ENCODE measurements at places on chromosomes 2 and 18.

DNA sequence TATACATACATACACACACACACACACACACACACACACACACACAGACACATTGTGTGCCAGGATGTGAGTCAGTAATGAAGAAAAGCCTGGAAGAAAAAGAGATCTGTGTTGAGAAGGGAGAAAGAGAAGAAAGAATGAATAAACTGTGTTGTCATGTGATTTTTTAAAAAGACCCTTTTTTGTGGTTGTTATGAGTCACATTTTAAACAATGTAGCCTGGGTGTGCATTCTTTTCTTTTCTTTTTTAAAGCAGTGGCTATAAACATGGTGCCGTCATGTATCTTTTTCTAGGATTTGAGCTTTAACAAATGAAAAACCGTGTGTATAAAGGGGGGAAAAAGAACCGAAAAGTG, 87.2 kb downstream of the NRP2 start:
- no peak for DNase-seq

DNA sequence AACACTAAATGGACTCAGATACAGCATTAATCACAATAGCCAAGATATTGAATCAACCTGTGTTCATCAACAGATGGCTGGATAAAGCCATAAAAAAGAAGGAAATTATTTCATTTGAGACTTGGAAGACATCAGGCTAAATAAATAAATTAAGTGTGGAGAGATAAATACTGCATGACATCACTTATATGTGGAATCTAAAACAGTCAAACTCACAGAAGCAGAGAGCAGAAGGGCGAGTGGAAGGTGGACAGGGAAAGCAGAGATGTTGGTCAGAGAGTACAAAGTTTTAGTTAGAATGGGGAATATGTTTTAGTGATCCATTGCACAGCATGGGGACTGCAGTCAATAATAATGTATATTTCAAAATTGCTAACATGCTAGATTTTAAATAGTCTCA, 207.2 kb downstream of the VAPA start:
- no peak for DNase-seq

GRCh38 chr18:23868136-23868785, 146.3 kb upstream of the TTC39C start:
- no peak for DNase-seq

DNA sequence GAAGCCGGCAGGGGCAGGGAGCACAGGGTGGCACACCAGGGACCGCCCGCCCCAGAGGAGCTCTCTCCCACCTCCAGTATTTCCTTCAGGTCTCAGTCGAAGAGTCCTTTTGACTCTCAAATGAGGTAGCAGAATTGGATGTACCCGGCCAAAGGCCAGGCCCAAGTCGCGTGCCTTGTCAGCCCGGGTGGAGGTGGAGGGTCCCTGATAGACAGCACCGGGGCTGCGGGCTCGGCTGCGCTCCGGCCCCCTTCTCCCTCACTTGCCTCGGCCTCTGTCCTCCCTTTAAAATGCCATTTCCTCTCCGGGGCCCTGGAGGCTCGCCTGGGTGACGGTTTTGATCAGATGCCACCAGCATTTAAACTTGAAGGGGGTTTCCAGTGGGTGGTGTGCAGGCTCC, 198.9 kb upstream of the SOX11 start:
- DNase-seq = no peak

DNA sequence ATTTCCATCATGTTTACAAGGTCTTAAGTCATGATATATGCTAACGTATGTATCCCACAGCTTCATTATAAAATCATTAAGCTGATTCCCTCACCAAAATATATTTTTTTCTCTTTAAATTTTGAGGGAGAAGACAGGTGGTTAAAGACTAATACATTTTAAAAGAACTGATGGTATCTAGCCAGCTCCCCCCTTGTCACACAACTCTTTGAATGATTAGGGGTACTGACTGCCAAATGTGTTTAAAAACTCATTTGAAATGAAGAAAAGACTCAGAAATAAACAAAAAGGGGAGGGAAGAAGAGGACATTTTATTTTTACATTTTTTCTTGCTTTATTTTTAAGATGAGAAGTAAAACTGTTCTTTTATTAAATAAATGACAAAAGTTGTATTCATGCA, 805.3 kb downstream of the SATB2 start:
- no peak for DNase-seq

DNA sequence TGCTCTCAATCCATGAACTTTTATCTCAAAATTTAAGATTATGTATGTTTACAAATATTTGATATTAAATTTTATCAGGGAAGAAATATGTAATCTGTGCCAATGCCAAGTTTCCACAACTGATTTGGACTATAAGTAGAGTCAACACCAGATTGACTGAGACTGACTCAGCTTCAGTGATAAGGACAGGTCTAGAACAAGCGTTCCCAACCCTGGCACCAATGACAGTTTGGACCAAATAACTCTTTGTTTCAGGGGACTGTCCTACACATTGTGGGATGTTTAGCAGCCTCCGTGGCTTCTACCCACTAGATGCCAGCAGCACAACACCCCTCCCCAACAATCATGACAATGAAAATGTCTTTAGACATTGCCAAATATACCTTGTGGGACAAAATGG, 165.3 kb downstream of the THADA start:
- no peak for DNase-seq

DNA sequence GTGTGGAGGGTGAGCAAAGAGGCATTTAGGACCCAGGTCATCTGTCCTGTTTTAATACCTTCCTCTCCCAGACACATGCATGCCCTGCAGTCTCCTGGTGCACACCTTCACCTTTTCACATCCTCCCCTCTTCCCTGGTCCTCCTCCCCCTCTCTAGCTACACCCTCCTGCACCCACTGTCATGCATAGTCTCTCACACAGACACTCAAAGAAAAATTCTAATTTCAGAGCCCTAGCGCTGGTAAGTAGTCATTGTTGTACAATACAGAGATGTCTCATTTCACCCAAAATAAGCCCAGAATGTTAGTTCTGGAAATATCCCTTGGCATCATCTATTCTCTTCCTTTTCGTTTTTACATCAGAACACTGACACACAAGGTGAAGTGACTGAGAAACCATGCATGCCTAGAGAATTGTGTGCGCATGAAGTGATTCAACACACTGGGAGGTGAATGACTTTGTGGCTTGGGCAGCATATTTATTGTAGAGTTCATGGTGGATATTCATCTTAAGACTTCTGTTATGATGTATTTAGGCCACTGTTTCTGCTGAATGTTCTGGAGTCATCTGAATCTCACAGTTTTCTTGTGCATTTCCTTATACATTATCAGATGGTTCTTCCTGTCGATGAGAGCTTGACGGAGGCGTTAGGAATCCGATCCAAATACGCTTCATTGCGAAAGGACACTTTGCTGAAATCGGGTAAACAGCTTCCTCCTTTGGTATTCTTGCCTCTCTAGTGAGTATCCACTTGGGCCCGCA, 69.9 kb downstream of the COA5 start:
- no peak for DNase-seq

DNA sequence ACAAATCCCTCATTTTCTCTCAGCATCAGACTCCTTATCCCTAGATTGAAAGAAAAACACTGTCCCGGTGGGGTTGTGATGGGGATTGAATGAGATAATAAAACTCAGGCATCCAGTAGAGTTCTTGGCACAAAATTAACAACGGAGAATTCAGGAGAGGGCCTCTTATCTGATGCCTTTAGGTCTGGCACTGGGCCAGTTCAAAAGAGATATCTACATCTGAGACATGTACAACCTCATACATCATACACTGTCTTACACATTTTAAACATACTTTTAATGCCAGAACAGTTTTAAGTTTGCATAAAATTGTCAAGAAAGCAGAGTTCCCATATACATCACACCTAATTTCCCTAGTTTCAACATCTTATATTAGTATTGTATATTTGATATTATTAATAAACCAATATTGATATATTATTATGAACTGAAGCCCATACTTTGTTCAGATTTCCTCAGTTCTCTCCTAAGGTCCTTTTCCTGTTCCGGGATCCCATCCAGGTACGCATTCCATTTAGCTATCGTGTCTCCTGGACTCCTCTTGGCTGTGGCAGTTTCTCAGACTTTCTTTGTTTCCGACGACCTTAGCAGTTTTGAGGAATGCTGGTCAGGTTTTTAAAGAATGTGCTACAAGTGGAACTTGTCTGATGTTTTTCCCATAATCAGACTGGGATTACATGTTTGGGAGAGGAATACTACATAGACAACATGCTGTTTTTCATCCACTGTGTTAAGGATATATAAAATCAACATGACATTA, 27.8 kb downstream of the NXPH2 start:
- DNase-seq = no peak

DNA sequence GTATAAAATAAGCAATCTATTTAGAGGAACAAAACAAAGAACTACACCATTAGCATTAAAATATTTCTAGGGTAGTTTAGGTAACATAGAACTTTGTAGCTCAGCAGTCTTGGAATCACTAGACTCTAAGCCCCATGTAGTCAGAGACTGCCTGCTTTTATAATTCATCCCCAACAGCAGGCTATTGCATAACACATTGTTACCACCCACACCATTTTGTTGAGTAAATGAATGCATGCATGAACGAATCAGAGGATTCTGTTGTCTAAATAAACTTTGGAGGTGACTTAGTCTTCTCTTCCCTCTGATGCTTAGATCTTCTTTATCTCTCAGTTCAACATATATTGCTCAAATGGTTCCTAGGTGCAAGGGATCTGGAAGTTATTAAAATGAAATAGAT, 167.6 kb upstream of the TNP1 start:
- no peak for DNase-seq
